ENCODE measurements at places on chromosomes 7 and 10.

DNA sequence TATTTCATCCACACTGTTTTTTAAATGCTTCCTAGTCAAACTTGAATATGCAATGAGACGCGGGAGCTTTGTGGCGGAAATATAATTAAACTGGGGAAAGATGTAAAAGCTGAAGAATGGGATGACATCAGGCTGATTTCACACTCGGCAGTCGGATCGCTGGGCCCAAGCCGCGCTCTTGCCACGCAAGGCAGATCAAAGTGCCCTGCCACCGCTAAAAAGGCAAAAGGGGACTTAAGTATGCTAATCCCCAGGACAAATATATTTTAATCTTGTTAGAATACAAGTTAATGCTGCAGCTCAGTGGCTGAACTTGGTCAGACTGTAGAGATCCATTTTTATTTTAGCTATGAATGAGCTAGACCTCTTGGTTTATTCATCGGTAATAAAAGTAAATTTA is 13.8 kb downstream of the EN2 start:
- DNase-seq, result no peak

- no peak for DNase-seq
Observed at GRCh38 chr7:32580646-32581045, 85.4 kb downstream of the AVL9 start.

GRCh38 chr7:14899030-14899429 is 3.5 kb downstream of the DGKB start:
- no peak for DNase-seq

GRCh38 chr7:120052884-120053382 is 220.0 kb upstream of the KCND2 start:
- DNase-seq, result peak; percentile 93

DNA sequence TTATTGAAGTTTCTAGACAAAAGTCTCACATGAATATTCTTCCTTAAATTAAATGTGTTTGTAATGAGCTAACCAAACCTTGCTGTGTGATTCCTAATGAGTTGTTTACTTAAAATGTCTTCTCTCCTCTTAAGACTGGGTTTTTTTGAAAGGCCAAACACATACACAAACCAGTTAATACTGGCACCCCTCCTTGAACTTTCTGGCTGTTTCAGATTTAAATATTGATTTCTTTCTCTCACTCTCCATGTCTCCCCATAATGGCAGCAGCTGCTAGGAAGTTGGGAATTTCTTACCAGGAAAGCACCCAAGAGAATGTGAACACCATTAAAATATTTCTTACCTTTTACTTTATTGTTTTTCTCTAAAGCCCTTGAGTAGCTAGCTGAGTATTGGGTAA is 11.4 kb upstream of the PTN start:
- no peak for DNase-seq

GRCh38 chr10:28679581-28680357 is 2.4 kb downstream of the BAMBI start:
- peak; percentile 35 for DNase-seq

GRCh38 chr7:66173856-66174255 is 31.3 kb upstream of the TPST1 start:
- DNase-seq, result peak; percentile 29

GRCh38 chr10:53140506-53140905 is 367.9 kb upstream of the MBL2 start:
- DNase-seq, result peak; percentile 1

GRCh38 chr7:7720193-7720592 is 1.8 kb upstream of the RPA3 start:
- no peak for DNase-seq

GRCh38 chr10:132790934-132791829 is 5.2 kb upstream of the NKX6-2 start:
- no peak for DNase-seq

DNA sequence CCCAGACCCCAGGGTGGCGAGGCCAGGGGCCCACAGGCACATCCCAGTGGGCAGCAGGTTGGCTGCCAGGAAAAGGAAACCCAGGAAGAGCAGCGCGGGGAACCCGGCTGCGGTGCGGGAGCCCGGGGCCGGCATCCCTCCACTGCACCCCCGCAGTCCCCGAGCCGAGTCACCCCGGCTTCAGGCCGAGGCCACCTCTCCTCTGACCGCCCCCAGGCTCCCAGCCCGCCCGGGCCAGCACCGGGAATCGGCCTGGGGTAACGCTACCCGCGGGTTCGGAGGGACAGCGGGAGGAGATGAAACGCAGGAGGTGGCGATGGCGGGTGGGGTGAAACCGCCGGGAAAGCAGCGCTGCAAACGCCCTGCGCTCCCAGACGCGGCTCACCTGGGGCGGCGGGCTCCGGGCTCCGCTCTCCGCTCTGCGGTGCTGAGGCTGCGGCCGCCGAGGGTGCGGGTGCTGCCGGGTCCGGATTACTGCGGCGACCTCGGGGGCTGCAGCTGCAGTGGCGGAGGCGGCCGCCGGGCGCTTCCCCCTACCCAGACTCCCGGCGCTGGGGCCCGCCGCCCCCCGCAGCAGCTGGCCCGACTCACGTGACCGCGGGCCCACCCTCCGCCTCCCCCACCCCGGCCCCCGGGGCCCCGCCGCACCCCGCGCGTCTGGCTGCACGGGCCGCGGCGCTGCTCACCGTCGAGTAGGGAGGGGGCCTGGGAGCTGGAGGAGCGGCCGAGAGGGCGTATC is at the start of gene SCRN1:
Gene SCRN1, minus strand, starts transcription at position 545 of the 739 bp plus-strand sequence. CDS start 20,734 bp downstream, outside the sequence.
- DNase-seq, result peak; percentile 32

DNA sequence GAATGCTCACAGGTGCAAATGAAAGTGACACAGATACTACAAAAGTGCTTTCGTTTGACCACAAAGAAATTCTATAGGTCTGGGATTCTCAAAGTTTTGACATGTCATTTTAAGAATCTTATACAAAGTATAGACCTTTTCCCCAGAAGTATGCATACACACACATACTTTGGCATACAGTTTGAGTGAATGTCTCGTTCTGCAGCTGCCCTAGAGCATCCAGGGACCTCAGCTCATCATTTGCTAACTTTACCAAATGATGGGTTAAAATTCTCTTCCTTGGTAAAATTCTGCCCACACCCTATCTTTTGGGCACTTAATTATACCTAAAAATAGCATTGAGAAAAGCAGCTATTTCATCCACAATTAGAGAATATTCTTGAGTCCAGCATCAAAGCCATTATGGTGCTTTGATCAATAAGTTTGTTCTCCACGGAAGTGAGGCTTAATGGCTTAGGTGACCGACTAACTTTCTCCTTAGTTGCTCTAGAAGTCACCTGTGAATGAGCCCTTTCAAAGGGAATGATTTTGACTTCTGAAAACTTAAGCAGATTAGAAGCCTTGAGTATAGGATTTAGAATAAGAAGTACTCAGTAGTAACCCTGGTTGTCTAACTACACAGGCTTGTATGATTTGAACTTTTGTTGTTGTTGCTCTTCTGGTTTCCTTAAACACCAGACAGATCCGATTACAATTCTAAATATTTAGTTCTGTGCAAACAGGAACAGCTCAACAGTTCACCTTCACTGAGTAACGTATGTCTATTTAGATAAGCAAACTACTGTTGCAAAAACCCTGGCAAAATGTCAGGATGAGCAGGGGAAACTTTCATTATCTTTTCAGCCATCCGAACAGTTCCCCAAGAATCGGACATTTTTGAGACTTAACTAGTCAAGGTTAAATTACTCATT is 70.6 kb downstream of the CNNM2 start:
- DNase-seq, result peak; percentile 89

- no peak for DNase-seq
Observed at GRCh38 chr10:95831515-95831914, 75.6 kb downstream of the ENTPD1 start.

DNA sequence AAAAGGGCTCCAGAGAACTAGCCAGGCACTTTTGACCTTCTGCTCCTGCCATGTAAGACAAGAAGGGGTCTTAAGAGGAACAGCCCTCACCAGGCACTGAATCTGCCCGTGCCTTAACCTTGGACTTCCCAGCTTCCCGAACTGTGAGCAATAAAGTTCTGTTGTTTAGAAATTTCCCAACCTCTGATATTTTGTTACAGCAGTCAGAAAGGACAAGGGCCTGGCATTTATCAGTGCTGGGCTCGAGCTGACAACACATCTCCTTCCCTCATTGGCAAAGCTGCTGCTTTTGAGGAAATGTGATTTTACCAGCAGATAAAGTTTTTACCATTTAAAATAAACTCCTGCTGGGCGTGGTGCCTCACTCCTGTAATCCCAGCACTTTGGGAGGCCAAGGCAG is 103.5 kb downstream of the GPR26 start:
- DNase-seq, result no peak

DNA sequence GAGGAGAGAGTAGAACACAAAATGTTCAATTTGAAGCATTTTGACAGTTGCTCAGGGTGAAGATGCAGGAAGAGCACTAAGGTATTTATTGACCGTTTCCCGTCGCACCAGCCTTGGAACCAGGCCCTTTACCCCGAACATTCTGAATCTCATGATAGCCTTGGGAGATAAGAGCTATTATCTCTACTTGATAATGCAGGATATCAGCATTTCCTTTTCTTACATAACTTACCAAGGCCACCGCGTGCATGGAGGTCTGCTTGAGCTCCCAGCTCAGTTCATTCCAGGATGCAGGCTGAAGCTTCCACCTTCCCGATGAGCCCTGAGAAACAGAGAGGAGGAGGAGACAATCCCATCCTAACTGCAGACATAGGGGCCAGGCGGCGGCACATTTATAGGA is 324.2 kb upstream of the COBL start:
- no peak for DNase-seq

DNA sequence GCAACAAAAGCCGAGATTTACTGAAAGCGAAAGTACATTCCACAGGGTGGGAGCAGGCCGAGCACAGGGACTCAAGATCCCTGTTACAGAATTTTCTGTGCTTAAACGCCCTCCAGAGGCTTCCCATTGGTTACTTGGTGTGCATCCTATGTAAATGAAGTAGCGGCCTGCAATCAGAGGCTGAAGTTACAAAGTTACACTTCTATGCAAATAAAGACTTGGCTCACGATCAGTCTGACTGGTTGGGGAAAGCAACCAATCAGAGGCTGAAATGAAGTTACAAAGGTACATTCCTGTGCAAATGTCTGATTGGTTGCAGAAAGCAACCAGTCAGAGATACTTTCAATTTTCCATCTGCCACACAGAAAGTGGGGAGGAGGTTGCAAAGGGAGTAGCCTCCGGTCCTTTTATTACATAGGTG is 4.1 kb downstream of the ACBD7 start:
- DNase-seq, result peak; percentile 100

DNA sequence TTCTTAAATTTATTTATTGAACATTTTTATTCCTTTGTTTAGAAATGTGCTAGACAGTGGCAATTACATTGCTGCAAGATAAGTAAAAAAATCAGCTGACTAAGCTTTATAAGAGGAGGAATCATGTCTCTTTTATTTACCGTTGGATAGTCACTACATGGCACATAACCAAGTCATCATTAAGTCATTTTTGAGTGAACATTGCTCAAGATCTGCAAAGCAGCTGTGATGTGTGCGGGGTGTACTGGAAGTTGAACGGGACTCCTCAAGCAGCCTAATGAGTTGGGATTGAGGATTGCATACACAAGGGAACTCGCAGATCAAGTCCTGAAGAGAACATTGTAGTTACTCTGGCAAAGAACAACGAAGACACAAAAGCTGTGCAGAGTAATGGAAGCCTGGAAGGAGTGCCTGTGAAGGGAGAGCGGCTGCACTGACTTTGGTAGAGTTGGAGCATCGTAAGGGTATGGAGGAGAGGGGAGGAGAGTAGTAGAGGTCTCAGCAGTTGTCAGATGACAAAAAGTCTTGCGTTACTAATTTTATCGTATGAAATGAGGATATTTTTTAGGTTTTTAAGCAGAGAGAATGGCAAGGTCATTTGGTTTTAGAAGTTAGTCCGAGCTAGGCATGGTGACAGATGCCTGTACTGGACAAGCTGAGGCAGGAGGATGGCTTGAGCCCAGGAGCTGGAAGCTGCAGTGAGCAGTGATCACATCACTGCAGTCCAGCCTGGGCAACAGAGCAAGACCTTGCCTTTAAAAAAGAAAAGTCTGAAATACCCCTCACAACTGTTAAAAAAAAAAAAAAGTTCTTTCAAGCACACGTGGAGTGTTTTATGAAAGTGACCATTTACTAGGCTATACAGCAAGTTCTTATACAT is 95.1 kb downstream of the BMPR1A start:
- peak; percentile 85 for DNase-seq

GRCh38 chr7:142308326-142308725 is 50.5 kb upstream of the PRSS58 start:
- no peak for DNase-seq

DNA sequence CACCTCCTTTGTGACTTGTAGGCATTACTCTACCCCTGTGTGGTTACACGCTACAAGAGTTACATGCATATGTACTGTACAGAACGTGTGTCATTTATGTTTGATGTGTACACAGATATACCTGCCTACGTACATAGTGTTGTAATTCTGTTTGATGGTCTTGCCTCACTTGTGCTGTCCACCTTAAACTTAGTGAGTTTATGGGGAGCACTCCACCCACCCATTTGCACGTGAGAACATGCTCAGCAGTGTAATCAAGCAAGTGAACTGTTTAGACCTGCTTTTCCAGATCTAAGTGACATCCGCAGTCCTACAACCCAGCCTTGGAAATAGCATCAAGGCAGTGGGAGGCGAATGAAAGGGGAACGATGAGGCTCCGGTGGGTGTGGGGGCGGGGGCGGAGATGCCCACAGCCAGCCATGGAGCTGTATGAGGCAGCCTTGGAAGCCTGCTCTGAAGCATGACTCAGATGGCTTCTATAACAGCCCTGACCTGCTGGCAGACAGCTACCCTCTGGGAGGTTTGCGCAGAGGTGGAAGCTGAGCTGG is 52.1 kb downstream of the SUFU start:
- peak; percentile 77 for DNase-seq

- DNase-seq, result peak; percentile 90
Observed at GRCh38 chr10:89346405-89347254, 18.8 kb downstream of the IFIT3 start.

- DNase-seq, result no peak
Observed at GRCh38 chr10:30207485-30208052, 141.5 kb downstream of the MTPAP start.

DNA sequence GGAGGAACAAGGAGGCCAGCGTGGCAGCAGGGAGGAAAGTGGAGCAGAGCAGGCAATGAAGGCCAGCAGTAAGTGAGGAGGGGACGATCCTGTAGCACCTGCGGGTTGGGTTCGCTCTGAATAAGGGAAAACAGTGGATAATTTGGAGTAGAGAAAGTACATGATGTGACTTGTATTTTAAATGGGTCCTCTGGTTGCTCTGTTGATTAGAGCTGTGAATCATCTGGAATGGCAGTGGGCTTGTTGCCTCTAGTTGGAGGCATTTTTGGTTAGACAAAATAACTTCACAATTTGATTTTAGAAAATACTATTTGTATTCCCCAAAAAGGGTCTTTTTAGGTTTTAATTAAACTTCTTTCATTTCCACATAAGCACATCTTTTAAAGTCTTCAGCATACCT is 277.4 kb downstream of the ARL4A start:
- DNase-seq, result no peak

- DNase-seq, result peak; percentile 36
Observed at GRCh38 chr10:34816085-34816496, 995 bp upstream of the PARD3 start.

DNA sequence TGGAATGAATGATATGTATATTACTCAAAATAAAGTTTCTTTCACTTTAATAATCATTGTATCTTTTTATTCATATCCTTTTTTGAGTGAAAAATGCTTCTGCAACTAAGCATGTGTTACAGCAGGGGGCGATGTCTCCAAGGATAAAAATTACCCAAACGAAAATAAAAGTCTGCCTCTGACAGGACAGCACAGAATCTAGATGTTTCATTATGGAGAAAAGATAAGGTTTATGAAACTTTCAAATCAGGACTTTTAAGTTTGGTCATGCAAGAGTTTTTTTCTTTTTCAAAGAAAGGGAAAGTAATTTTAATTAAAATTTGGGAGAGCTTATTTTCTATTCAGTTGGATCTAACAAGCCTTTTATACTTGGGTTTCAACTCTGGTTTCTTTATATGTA is 48.4 kb downstream of the TES start:
- DNase-seq, result peak; percentile 74

All from iris pigment epithelial cell (primary cell).